ENCODE measurements at places on chromosomes 1 and 21. TPM values are rescaled to one million over a fixed set of nuclear protein-coding genes. Genes with fewer than 3 reads are reported as not detected.

- no peak for DNase-seq
Observed at GRCh38 chr1:175839779-175840669, 96.6 kb upstream of the TNR start.

DNA sequence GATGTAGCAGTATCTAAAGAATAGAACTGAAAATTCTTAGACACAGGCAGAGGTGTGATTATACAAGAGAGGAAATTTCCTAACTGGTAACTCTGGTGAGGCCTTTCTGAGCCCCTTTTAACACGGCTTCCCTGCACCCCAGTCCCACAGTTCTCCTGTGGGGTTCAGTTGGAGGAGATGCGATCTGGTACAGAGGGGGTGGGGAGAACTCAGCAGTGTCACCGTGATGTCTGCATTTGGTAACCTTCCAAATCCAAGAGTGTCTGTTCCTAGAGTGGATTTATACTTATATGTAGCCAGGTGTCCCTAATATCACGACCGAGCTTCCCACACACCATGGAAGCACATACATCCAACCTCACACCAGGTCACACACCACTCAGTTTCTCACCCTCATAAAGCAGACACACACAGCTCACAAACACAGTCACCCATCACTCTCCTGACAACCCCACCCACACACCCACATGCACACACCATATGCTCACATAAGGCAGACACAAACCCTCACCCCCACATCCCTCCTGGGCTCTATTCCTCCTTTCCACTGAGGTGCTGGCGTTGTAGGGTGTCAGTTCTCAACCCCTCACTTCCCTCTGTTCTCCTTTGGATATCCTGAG, 48.5 kb downstream of the RHBG start:
- DNase-seq, result no peak

DNA sequence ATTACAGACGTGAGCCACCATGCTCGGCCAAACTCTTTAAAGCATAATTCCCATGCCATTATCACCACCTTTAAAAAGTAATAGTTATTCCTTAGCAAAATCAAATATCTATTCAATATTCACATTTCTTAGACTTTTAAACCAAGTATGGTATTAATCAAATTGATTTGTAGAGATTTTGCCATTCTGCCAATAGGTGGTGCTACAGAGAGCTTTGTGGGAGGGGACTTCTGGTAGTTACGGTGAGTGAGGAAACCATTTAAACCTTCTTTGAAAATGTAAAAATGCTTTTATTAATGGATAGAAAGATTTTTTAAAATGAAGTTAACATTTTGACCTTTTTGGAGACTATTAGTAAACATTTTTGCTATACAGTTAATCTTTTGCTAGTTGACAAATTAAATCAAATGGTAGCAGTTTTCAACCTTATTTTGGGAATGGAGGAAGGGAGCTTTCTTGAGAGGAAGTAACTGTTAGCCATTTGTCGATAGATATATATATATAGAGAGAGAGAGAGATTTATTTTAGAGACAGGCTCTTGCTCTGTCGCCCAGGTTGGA, 19.3 kb downstream of the IARS2 start:
- no peak for DNase-seq

- peak; percentile 33 for DNase-seq
Observed at GRCh38 chr1:181089017-181089675, 646 bp downstream of the IER5 start.

DNA sequence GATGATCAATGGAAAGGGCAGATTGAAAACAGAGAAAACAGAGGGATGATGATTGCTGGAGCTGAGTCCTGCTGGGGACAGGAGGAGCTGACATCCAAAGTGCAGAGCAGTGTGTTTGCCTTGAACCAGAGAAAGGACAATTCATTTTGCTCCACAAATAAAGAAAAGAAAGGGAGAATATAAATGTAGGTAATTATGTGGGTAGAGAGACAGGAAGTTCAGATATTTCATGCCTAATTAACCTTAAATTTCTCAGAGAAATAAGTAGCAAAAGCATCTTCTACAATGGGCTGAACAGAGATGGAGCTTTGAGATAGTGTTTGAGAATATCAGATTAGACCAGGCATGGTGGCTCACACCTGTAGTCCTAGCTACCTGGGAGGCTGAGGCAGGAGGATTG, 93.2 kb downstream of the TNFSF18 start:
- no peak for DNase-seq

GRCh38 chr21:14452727-14453241, 69.8 kb upstream of the HSPA13 start:
- no peak for DNase-seq

DNA sequence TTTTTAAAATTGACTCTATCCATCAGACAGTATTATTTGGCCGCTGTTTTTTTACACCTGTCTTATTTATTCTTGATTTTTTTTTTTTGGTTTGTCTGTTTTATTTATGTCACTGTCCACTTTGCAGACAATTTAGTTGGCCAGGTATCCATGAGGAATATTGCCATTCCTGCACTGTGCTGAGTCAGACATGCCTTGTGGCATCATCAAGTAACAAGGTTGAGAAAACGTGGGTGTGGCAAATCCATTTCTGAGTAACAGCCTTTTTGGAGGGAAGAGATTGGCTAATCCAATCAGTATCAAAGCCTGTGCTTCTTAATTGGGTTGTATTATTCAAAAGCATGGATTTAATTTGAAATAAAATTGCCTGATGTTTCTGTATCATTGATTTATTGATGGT, 463.1 kb downstream of the USP25 start:
- DNase-seq, result no peak

DNA sequence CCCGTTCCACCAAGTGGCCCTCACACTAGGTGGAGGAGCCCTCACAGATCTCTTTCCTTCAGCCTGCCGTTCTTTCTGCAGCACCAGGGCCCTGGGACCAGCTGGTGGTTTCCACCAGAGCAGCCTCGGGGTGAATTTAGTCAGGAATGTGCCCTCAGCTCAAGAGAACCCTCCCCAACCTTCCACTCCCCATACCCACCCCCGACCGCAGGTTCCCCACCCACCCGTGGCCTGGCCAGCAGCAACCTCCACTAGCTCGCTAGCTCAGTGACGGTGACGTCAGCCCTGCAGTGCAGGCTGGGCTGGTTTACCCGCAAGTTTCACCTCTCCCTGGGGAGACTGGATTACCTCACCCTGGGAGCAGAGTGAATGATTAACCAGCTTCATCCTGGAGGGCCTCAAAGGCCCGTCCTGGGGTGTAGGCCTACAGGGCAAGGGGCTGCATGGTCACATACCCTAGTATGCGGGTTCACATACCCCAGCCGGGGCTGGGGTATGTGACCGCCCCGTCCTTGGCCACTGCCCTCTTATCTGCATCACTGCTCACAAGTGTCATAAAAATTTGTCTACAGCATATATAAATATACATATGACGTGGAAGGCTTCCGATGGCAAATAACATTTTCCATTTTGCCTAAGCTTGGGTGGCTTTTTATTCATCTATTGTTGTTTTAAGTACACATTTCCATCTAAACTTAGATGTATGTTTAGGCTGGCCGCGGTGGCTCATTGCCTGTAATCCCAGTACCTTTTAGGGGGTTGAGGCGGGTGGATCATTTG, 24.5 kb downstream of the ELF3 start:
- DNase-seq, result no peak

GRCh38 chr1:221869779-221870178, 127.9 kb upstream of the DUSP10 start:
- DNase-seq, result no peak

The ST7L gene
- 21.2 TPM for total RNA-seq

The SERPINC1 gene
- total RNA-seq, result not detected

The PGLYRP3 gene
- not detected for total RNA-seq

The KRTAP13-2 gene
- total RNA-seq, result not detected

The SLC6A17 gene
- not detected for total RNA-seq
